ENCODE measurements at places on chromosomes 2 and 18. TPM values are rescaled to one million over a fixed set of nuclear protein-coding genes. Genes with fewer than 3 reads are reported as not detected.

DNA sequence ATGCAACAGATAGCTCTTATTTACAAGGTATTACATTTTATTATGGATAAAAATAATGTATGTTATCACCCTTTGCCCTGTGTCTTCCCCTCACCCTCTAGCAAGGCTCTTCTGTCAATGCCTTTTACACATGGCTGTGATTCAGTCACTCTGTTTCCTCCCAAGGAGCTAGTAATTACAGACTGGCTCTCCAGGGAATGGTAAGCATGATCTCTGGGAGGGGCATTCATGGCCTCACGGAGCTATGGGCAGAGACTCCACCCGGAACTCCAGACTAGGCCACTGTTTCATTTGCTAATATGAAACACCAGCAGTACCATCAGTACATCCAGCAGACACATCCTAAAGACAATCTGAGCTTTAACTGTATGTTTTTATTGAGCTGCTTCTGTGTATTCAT is 410.9 kb upstream of the CYRIA start:
- DNase-seq: no peak

Gene MRO
- 2.0 TPM for total RNA-seq

DNA sequence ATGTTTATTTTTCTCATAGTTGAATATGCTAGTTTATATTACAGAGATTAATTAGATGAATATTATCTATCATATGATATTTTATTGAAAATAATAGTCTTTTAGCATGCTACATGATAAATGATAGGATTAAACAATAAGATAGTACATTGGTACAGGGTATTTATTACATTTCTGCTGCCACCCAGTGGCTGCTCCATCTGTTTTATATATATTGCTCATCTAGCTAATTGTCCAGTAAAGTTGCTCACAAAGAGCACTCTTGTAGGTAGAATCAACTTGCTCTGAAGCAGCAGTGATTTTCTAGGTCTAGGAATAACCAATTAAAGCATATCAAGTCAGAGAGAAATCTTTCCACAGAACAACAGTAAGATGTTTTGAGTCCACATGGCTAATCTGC is 183.3 kb downstream of the ASXL3 start:
- peak; percentile 40 for DNase-seq

GRCh38 chr2:46335391-46336282 is 38.4 kb downstream of the EPAS1 start:
- peak; percentile 82 for DNase-seq

GRCh38 chr2:160245614-160246155 is 45.6 kb upstream of the ITGB6 start:
- no peak for DNase-seq

Gene SKOR2
- total RNA-seq: not detected

GRCh38 chr2:199985625-199986207 is 30.3 kb downstream of the MAIP1 start:
- peak; percentile 89 for DNase-seq

Gene TCF7L1
- total RNA-seq: 6.4 TPM

GRCh38 chr2:234483568-234484251 is 13.2 kb downstream of the ARL4C start:
- DNase-seq: no peak

DNA sequence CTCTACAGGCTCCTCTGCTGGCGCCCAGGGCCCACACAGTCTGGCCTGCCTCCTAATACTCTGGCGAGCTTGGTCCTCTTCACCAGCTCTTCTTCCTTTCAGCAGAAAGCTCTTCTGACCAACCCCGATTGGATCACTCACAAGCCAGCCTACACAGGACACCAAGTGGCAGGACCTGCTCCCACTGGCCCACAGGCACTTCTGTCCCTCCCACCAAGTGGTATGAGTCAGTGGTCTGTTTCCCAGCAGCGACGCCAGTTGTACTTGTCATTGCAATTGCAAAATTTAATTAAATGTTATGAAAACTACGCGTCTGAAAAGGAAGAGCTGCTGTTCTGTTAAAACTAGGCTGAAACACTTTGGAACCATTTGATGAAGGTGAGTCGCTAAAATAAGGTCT is 46.7 kb downstream of the NDUFA10 start:
- no peak for DNase-seq

Gene FBXO11
- 43.2 TPM for total RNA-seq

Gene ATG9A
- total RNA-seq: 18.7 TPM

DNA sequence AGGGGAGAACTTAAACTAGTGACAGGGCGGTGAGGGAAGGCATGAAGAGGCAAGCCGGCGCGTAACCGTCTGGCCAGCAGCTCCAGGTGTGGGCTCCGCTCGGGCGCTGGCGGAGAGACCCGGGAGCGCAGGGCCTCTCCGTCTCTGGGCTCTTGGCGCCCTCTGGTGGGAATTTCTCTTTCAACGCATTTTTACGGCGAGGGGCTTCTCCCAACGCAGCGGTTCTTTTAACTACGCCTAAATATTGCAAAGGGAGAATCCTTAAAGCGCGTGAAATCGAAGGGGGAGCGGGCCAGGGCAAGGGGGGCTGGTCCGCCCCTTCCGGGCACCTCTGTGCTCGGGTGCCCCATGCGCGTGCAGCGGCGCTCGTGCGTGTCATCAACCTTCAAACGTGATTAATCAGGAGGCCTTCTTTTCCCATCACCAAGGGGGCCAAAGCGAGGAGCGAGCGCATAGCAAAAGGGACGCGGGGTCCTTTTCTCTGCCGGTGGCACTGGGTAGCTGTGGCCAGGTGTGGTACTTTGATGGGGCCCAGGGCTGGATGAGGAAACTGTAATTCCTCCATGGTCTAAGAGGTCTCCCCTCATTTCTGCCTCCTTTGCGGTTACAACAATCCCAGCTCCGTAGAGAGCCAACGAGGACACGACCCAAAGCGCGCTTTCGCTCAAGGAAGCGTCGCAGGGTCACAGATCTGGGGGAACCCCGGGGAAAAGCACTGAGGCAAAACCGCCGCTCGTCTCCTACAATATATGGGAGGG is 762 bp upstream of the GAD1 start:
- DNase-seq: peak; percentile 90

Gene PROC
- total RNA-seq: not detected

Gene C2orf66
- not detected for total RNA-seq

DNA sequence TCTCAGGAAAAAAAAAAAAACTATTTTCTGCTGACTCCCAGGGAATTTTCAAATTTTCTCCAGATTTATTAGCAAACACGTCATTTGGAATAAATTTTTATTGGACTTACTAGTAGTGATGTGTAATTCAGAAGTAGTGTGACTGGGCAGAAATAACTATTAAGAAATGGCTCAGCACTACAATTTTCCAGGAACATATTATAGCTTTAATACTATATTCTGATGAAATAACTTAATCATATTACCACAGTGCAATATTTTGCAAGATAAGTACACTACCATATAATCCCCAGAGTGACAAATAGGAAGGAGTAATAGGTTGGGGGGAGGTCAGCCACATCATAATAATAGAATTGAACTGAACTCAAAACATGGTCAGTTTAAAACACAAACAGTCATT is 19.7 kb upstream of the TNFAIP6 start:
- no peak for DNase-seq

Gene EPAS1
- 156 TPM for total RNA-seq

Gene SPATS2L
- 36.8 TPM for total RNA-seq

Data from stomach (tissue), 19 donors.